ENCODE measurements at places on chromosomes 16 and 17. TPM values are rescaled to one million over a fixed set of nuclear protein-coding genes. Genes with fewer than 3 reads are reported as not detected.

CSH1 gene
- total RNA-seq, result not detected

PITPNM3 gene
- 1.8 TPM for total RNA-seq

G6PC3 gene
- total RNA-seq, result 26.4 TPM

ACADVL gene
- 471 TPM for total RNA-seq

EPN3 gene
- 1.4 TPM for total RNA-seq

- no peak overlapping the region for H3K4me3 ChIP-seq
- no peak overlapping the region for H3K27ac ChIP-seq
- peaks cover under 1% of the 10 kb centered on the region for H3K4me1 ChIP-seq
- H3K36me3 ChIP-seq, result peaks cover 21% of the 10 kb centered on the region
- no peaks in the 10 kb centered on the region for H3K27me3 ChIP-seq
Observed at GRCh38 chr17:2275722-2276121, 27.9 kb downstream of the SMG6 start.

GRCh38 chr17:44708401-44709263 lies at the start of gene DBF4B:
Gene DBF4B, plus strand, starts transcription at chr17:44708665. Its CDS starts 156 bp downstream, at chr17:44708821.
- DNase-seq, result peak; percentile 22
- peak within 1 kb of the TSS; percentile 88 for H3K4me3 ChIP-seq
- H3K4me1 ChIP-seq, result peaks cover 4% of the 10 kb centered on the region
- peak within 1 kb of the TSS; percentile 48 for H3K27ac ChIP-seq
- H3K27me3 ChIP-seq, result no peaks in the 10 kb centered on the region

DNA sequence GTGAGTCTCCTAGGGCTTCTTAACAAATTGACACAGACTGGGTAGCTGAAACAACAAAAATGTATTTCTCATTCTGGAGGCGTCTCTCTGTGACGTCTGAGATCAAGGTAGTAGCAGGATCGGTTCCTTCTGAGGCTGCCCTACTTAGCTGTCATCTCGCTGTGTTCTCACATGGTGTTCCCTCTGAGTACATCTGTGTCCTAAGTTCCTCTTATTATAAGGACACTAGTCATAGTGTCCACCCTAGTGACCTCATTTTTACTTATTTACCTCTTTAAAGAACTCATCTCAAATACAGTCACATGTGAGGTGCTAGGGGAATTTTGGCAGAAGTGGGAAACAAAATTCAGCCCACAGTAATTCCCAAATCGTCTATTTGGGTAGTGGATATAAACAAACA lies 529.1 kb downstream of the NPIPA7 start:
- no peak overlapping the region for H3K4me3 ChIP-seq
- H3K27me3 ChIP-seq, result no peaks in the 10 kb centered on the region
- DNase-seq, result no peak
- H3K27ac ChIP-seq, result no peak overlapping the region
- H3K4me1 ChIP-seq, result no peaks in the 10 kb centered on the region

- no peak overlapping the region for H3K27ac ChIP-seq
- H3K27me3 ChIP-seq, result no peaks in the 10 kb centered on the region
- DNase-seq, result peak; percentile 90
- peak overlapping the region; percentile 64 for H3K4me3 ChIP-seq
- no peaks in the 10 kb centered on the region for H3K36me3 ChIP-seq
Observed at GRCh38 chr17:63848834-63849689, 6.6 kb upstream of the SMARCD2 start.

- no peak overlapping the region for H3K27ac ChIP-seq
- H3K4me1 ChIP-seq, result no peaks in the 10 kb centered on the region
- H3K36me3 ChIP-seq, result no peaks in the 10 kb centered on the region
- DNase-seq, result no peak
Observed at GRCh38 chr17:71613996-71614395, 506.8 kb upstream of the SOX9 start.

DNA sequence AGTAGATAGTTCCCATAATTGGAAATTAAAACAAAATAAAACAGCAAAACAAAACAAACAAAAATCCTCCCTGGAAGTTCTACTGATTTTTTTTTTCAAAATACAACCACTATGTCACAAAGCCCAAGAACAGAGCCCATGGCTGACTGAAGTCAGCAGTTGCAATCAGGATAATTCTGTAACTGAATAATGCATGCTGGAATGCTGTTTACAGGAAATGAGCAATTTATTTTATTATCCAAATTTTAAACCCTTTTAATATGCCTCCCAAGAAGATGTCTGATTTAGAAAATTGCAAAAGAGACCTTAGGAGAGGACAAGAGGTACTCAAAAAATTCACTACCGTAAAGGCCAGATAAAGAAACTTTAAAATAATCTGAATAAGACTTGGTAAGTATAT lies 578.2 kb downstream of the TOX3 start:
- no peaks in the 10 kb centered on the region for H3K4me1 ChIP-seq
- no peak for DNase-seq
- no peak overlapping the region for H3K4me3 ChIP-seq
- H3K27ac ChIP-seq, result no peak overlapping the region
- no peaks in the 10 kb centered on the region for H3K36me3 ChIP-seq

GRCh38 chr17:31390748-31391495 lies 553 bp upstream of the RAB11FIP4 start:
- peaks cover 11% of the 10 kb centered on the region for H3K4me1 ChIP-seq
- no peak overlapping the region for H3K27ac ChIP-seq
- no peak for DNase-seq
- peaks cover 13% of the 10 kb centered on the region for H3K27me3 ChIP-seq
- peak overlapping the region; percentile 66 for H3K4me3 ChIP-seq

DNA sequence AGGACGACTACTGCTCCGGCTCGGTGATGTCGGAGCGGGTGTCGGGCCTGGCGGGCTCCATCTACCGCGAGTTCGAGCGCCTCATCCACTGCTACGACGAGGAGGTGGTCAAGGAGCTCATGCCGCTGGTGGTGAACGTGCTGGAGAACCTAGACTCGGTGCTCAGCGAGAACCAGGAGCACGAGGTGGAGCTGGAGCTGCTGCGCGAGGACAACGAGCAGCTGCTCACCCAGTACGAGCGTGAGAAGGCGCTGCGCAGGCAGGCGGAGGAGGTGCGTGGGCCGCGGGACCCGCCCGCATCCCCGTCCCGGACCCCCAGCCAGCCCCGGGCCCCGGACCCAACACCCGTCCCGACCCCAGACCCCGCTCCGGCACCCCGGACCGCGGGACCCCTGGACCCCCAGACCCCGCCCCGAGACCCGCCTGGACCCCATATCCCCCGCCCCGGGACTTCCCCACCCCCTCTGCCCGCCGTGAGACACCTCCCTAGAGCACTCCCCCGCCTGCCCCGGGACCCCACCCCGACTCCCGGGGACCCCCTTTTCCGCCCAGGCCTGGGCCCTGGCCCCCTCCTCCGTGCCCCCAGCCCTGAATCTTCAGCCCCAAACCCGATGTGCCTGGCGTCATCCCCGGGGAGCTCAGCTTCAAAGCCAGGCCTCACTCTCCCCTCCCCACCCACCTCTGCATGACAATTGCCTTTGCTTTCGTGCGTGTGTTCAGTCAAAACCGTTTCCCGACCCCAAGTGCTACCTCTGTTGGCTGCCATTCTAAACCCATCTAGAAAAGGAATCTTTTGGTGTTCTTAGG lies 594 bp downstream of the MAPK8IP3 start:
- DNase-seq, result no peak
- H3K4me1 ChIP-seq, result peaks cover 10% of the 10 kb centered on the region
- H3K27ac ChIP-seq, result peak overlapping the region; percentile 95
- peak overlapping the region; percentile 81 for H3K4me3 ChIP-seq
- no peaks in the 10 kb centered on the region for H3K36me3 ChIP-seq

- DNase-seq, result no peak
- no peaks in the 10 kb centered on the region for H3K36me3 ChIP-seq
- H3K27ac ChIP-seq, result no peak overlapping the region
- no peaks in the 10 kb centered on the region for H3K4me1 ChIP-seq
- no peaks in the 10 kb centered on the region for H3K27me3 ChIP-seq
Observed at GRCh38 chr17:69729944-69730343, 315.4 kb downstream of the MAP2K6 start.

- H3K27ac ChIP-seq, result no peak overlapping the region
- H3K27me3 ChIP-seq, result no peaks in the 10 kb centered on the region
- peaks cover 20% of the 10 kb centered on the region for H3K36me3 ChIP-seq
- DNase-seq, result no peak
Observed at GRCh38 chr17:81249223-81250040, 10.3 kb downstream of the NDUFAF8 start.

DNA sequence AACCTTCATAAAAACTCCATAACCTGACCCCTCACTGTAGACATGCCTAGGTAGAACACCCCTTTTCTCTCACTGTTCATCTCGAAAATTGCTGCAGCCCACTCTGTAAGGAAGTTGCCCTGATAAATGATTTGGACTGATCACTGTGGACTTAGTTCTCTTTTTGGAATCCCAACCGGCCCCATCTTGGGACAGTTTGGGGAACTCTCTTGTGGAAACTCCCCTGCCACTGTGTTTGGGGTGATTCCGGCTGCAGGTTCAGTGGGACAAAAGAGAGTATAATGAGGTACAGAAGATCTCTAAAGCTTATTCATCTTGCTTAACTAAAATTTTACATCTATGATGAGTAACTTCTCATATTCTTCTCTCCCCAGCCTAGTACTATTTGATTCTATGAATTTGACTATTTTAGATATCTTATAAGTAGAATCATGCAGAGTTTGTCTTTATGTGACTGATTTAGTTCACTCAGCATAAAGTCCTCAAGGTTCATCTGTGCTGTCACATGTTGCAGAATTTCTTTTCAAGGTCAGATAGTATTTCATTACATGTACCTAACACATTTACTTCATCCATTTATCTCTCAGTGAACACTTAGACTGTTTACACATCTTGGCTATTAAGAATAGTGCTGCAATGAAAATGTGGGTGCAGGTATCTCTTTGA lies 84.9 kb downstream of the ABCA8 start:
- H3K4me1 ChIP-seq, result no peaks in the 10 kb centered on the region
- no peak for DNase-seq
- no peaks in the 10 kb centered on the region for H3K36me3 ChIP-seq
- no peak overlapping the region for H3K27ac ChIP-seq
- no peak overlapping the region for H3K4me3 ChIP-seq

DNA sequence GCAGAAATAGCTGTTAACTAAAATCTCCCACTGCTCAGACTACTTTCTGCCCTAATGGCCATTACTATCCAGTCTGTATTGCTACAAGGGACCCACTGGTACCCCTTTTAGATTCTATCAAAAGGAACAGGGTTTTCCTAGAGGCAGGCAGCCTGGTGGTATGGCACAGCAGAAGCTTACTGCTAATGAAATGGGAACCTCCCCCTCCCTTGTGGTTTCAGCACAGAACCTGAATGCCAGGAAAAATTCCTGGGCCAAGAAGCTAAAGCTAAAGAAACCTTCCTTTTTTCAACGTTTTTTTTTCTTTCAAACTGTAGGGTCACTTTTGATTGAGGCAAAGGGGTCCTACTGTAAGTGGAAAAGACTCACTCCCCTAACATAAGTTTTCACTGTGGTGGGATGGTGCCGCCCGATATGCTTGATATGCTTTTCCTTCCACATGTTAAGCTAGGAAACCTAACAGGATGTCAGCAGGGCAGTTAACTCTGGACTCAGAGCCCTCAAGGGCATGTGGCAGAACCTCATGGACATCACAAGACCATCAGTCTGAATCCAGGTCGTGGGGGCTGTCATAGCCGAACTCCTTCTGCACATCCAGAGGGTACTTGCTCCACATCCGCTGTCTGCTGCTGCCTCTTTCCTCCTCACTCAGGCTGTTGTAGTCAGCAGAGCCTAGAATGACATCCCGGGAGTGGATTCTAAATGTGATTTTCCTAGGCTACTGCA lies 9.8 kb downstream of the SLC7A6OS start:
- no peak for DNase-seq
- peaks cover 58% of the 10 kb centered on the region for H3K36me3 ChIP-seq
- H3K27me3 ChIP-seq, result no peaks in the 10 kb centered on the region
- no peak overlapping the region for H3K27ac ChIP-seq
- H3K4me3 ChIP-seq, result no peak overlapping the region

GRCh38 chr16:31475946-31476302 lies 4.0 kb downstream of the TGFB1I1 start:
- H3K36me3 ChIP-seq, result peaks cover 48% of the 10 kb centered on the region
- no peak for DNase-seq
- H3K4me1 ChIP-seq, result peaks cover 8% of the 10 kb centered on the region
- peak overlapping the region; percentile 59 for H3K4me3 ChIP-seq
- H3K27me3 ChIP-seq, result no peaks in the 10 kb centered on the region
- H3K27ac ChIP-seq, result no peak overlapping the region

- no peak overlapping the region for H3K27ac ChIP-seq
- no peaks in the 10 kb centered on the region for H3K27me3 ChIP-seq
- peaks cover 13% of the 10 kb centered on the region for H3K4me1 ChIP-seq
Observed at GRCh38 chr17:47973541-47973940, 2.6 kb downstream of the CDK5RAP3 start.

DNA sequence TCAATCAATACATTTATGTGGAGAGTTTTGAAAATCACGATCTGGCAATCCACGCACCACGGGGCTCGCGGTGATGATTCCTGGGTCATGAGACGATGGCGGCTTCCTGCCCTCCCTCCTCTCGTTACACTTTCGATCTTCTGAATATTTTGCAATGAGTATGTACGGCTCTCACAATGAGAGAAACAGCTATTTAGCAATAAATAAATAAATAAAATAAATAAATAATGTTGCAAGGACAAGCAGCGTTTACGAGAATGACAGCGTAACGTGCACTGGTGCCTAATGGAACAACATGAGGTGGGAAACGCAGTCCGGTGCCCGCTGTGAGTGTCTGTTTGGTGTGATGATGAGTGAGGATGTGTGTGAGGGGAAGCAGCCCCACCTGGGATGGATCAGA lies 46.7 kb upstream of the JPH3 start:
- H3K36me3 ChIP-seq, result no peaks in the 10 kb centered on the region
- H3K27ac ChIP-seq, result no peak overlapping the region
- no peak for DNase-seq
- no peaks in the 10 kb centered on the region for H3K27me3 ChIP-seq
- H3K4me3 ChIP-seq, result no peak overlapping the region
- peaks cover 7% of the 10 kb centered on the region for H3K4me1 ChIP-seq

DNA sequence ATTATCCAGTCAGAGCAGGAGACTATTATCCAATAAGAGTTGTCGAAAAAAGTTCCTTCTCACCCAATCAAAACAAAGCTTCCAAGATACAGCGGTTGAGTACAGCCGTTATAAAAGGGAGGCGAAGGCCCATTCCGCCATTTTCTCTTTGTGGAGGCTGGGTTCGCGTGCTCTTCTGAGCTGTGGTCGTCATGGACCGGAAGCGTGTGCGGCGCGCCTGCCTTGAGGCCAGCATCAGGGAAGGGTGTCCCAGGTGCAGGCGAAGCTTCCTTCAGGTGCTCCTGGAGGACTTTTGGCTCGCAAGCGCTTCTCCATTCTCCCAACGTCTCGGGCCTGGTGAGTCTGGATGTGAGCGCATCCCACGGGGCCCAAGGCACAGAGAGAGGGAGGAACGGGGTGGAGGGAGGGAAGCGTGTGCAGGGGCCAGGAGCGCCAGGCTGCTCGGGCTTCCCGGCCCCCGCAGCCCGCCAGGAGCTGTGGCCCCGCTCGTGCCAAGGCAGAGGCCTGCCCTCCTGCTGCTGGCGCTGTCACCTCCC lies 99.2 kb downstream of the GOSR1 start:
- H3K36me3 ChIP-seq, result no peaks in the 10 kb centered on the region
- H3K4me3 ChIP-seq, result no peak overlapping the region
- no peak overlapping the region for H3K27ac ChIP-seq
- no peaks in the 10 kb centered on the region for H3K27me3 ChIP-seq
- DNase-seq, result no peak
- no peaks in the 10 kb centered on the region for H3K4me1 ChIP-seq

- H3K4me1 ChIP-seq, result no peaks in the 10 kb centered on the region
- no peak overlapping the region for H3K27ac ChIP-seq
- no peaks in the 10 kb centered on the region for H3K36me3 ChIP-seq
- H3K4me3 ChIP-seq, result no peak overlapping the region
- DNase-seq, result no peak
Observed at GRCh38 chr16:80948886-80949493, 57.7 kb downstream of the CMC2 start.

GRCh38 chr16:50831751-50832150 lies 89.9 kb downstream of the CYLD start:
- no peaks in the 10 kb centered on the region for H3K36me3 ChIP-seq
- no peaks in the 10 kb centered on the region for H3K27me3 ChIP-seq
- H3K27ac ChIP-seq, result no peak overlapping the region
